Kidney glomerular epithelial cell (primary cell): ENCODE measurements at places on chromosomes 5 and 9.

GRCh38 chr5:97056263-97056662 lies 86.1 kb downstream of the LIX1 start:
- DNase-seq = no peak

DNA sequence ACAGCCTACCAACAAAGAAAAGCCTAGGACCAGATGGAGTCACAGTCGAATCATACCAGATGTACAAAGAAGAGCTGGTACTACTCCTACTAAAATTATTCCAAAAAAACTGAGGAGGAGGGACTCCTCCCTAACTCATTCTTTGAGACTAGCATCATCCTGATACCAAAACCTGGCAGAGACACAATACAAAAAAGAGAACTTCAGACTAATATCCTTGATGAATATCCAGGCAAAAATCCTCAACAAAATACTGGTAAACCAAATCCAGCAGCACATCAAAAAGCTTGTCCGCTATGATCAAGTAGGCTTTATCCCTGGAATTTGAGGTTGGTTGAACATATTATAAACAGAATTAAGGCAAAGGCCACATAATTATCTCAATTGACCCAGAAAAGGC lies 900.4 kb upstream of the ARRDC3 start:
- DNase-seq = no peak

GRCh38 chr5:138874771-138875551 lies at the start of gene LRRTM2:
Gene LRRTM2 (minus strand): TSS chr5:138875335. CDS start chr5:138874911, 424 bp downstream.
- peak; percentile 15 for DNase-seq

DNA sequence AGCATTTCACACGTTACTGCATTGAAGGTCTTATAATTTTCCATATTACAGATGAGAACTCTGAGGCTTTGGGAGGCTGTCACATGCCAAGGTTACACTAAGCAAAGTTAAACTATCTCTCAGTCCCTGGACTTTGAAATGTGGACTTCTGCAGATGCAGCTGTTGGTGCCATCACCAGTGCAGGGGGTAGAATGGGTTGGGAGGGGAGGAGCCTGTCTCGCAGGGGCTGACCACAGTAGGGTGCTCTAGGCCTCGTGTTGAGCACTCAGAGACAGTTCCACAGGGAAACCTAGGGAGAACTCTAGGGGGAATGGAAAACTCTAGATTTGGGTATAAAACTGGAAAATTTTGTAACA lies 220.9 kb downstream of the MAPKAP1 start:
- DNase-seq = no peak

DNA sequence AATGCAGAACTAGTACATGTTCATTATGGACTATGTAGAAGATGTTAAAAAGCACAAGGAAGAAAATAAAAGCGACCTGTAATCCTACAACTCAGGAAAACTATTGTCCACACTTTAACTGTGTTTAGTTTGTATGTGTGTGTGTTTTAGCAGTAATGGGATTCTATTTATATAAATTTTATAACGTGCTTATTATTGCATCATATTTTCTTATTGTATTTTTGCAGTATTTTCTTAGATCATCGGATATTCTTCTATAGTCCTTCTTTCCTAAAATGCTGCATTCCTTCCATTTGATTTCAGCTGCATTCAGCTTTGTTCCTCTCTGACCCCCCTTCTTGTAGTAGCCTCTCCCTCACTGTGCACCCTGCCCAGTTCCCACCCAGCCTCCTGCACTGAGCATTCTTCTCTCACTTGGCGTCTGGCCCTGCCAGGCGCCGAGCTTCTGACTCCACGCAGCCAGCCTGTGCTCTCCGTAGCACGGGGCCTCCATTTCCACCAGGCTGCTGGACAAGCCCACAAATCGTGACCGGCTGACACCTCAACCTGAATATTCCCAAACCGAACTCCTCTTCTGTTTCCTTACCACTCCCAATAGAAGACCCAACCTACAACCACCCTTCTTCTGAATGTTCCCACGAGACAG lies 39.9 kb downstream of the MVB12B start:
- DNase-seq = no peak

DNA sequence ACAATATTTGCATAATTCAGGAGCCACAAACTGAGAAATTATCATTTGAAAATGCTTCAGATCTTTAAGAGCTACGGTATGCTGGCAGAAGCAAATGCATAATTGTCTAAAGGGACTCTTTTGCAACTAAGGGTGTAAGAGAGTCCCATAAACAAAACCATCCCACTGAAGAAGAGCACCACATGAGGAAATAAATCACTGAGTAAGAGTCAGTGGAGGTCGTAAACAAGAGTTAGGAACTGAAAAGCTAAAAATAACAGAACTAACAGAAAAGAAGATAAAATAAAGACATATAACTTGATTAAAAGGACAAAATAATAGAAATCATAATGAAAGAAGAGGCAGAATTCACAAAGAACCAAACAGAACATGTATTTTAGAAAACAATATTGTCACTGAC lies 3.5 kb upstream of the SMC2 start:
- no peak for DNase-seq

DNA sequence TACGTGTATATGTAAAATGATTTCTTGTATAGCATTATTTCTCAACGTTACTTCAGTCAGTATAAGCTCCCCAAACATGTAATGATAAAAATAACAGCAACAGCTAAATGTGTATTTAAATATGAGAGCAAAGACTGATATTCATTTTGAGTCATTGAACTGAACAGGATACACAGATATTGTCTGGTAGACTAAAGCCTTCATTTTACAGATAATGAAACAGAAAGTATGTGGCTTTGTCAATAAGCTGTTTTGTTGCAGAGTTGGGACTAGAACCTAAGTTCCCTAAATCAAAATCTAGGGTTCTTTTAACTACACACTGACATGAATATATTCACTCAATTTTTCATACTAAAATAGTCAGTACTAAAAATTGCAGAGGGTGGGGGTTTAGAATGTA lies 80.4 kb upstream of the MARCHF11 start:
- no peak for DNase-seq

DNA sequence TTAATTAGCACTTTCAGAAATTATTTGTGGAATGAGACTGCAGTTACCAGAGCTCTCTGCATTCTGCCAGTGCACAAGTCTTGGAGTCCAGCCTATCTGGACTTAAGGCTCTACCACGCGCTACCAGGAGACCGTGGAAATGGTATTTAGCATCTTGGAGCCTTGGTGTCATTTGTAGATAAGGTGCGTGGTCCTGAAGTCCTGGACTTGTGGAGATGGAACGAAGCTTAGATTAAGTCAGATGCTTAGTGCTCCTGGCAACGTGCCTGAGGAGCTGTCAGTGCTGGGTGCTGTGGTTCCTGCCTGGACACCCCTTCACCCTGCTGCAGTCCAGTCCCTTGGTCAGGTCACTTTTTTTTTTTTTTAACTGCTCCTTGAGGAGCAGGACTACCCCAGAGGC lies 59.7 kb downstream of the RCL1 start:
- DNase-seq = no peak

DNA sequence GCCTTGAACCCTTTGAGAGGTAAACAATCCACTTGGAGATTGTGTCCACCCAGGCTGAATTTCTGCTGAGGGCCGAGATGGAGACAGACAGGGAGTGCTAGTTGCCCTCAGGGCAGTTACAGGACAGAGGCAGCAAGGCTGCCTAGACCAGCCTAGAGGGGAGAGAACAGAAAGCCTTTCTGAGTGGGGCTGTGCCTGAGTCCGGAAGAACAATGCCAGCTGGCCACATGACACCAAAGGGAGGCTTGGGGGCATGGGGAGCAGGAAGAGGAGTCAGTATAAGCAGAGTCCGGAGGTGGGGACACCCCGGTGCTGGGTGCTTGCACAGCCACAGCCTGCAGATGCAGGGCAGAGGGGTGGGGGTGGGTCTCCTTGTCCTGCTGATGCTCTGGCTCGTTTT lies 145.7 kb downstream of the CFAP90 start:
- no peak for DNase-seq

DNA sequence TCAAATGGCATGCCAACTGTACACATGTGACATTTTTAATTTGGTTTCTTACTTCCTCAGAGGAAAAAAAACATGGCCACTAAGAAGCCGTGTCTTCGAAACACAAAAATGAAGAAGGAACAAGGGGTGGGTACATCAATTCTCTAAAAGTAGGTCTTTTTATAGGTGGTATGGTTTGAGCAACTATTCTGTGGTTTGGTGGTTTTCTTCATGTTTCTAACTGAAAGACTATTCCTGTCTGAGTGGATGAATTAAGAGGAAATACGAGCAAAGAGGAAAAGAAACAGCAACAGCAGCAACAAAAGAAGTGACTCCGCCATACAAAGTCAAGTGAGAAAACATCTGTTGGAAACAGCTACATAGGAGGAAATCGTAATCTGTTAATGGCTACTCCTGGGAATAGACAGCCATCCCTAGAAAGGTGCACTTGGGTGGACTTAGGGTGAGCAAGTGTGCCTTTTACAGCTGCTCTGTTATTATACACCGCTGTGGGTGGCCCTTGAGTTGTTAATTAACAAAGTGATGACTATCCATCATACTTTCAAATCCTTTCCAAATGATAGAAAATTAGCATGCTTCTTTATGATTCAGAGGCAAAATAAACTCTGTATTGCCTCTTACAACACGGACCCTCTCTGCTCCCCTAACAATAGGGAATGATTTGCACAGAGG lies 575.8 kb downstream of the TLE1 start:
- DNase-seq = no peak

GRCh38 chr9:113343732-113344231 lies 3.7 kb upstream of the WDR31 start:
- DNase-seq = no peak

- DNase-seq = no peak
Observed at GRCh38 chr9:137372693-137373610, 50.0 kb downstream of the EXD3 start.

DNA sequence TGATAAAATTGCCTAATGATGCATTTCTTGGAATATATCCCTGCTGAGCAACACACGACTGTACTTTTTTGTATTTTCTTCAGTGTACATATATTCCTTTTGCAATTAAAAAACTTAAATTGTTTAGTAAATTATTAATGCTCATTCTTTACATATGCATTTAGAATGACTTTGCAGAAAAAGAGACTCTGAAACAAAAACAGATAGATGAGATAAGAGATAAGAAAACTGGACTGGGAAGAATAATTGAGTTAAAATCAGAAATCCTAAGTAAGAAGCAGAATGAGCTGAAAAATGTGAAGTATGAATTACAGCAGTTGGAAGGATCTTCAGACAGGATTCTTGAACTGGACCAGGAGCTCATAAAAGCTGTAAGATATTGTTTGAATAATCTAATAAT lies 32.7 kb downstream of the RAD50 start:
- DNase-seq = no peak

DNA sequence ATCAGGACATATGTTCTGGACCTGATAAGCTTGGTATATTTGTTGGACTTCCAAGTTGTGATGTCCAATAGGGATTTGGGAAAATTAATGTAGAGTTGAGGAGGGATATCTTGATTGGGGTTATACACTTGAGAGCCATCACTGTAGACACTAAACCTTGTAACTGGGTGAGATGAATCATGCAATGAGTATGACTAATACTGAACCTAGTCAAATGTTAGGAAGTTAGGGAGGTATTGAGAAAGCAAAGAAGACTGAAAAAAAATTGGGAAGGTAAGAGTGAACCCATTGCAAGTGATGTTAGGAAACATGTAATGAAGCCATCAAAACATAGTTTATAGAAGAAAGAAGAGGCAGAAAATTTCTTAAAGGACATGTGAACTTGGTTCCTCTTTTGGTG lies 668.4 kb upstream of the CDH9 start:
- no peak for DNase-seq

GRCh38 chr5:165333623-165334022 lies 1828.2 kb downstream of the MAT2B start:
- peak; percentile 28 for DNase-seq

- no peak for DNase-seq
Observed at GRCh38 chr9:121731919-121732318, 80.5 kb downstream of the DAB2IP start.

DNA sequence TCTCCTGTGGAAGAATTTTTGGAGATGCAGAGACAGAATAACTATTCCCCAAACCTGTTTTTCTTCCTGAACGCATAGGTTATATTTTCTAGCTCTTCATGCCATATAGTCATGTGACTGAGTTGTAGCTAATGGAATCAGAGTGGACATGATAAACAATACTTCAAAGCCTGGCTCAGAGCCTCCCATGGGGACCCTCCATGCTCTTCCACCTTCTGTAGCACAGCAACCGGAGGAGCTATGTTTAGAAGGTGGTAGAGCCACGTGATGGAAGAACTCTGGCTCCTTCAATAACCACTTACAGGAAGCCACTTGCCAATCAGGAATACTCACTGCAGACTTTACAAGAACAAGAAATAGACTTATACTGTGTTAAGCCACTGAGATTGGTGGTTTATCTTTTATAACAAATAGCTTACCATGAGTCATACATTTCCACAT lies 39.2 kb downstream of the NADK2 start:
- DNase-seq = no peak

DNA sequence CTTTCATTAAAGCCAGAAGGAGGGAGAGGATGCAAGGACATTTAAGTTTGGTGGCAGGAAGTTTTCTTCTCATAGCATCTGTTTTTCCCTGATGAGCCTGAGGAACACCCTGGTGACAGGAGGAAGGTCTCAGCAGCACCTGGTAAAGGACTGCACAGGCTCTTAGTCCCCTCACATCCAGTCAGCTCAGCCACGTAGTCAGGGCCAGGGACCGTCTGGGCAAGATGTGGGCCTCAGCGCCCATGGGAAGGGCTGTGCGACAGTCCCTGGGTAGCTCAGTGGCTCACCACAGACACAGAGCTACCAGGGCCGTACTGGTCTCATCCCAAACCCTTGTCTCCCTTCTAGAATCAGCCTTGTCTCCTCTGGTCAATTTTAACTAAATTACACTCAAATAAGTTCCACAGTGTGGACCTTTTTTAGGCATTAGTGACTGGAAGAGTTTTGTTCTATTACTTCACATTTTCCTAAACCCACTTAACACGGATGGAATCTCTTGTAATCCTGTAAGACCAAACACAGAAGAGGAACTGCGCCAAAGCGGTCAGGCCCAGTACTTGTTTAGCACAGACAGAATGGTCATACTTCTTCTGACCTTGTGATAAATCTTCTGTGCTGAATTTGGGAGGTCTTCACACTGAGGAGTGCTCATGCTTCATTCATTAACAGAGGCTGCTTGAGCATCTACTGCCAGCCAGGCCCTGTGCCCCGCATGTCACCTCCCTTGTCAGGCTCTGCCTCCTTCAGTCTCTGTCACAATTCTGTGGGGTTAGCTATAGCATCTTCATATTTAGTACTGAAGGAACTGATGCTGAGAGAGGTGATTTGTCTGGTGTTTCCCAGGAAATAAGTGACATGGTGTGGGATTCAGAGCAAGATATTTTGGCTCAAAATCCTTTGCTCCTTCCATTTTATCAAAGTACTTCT lies 91.4 kb downstream of the ANGPTL2 start:
- no peak for DNase-seq
